ENCODE measurements at places on chromosomes 1 and 21. TPM values are rescaled to one million over a fixed set of nuclear protein-coding genes. Genes with fewer than 3 reads are reported as not detected.

- no peak for DNase-seq
These were observed 1048.0 kb downstream of the PLA2G4A start for GRCh38 chr1:187876775-187877174.

- DNase-seq = no peak
These were observed 182.9 kb downstream of the OMA1 start for GRCh38 chr1:58363585-58363984.

- no peak for DNase-seq
These were observed 75.5 kb downstream of the ASTN1 start for GRCh38 chr1:177088966-177089365.

- DNase-seq = no peak
These were observed 129.8 kb upstream of the PRDX6 start for GRCh38 chr1:173347282-173347818.

- no peak for DNase-seq
These were observed 10.3 kb downstream of the SEMA4A start for GRCh38 chr1:156163712-156164111.

- DNase-seq = no peak
These were observed 15.2 kb downstream of the CDK18 start for GRCh38 chr1:205519541-205520131.

DNA sequence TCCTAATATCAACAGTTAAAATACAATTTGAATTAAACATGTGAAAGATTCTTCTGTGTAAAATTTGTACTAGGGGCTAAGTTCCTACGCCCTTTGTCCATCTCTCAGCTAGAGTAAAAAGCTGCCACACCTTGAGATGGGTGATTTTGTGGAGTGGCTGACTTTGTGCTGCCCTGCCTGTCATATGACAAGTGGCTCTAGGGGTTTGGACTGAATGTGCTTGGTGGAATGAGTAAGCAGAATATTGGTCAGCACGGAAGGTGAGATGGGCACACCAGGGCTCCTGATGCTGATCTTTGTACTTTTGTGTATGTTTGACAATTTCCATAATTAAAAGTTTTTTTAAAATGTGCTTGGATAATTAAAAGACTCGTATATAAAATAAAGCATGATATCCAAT lies 133.6 kb upstream of the SLC45A1 start:
- DNase-seq = no peak

- DNase-seq = no peak
These were observed 51.7 kb downstream of the WLS start for GRCh38 chr1:68180441-68181164.

DNA sequence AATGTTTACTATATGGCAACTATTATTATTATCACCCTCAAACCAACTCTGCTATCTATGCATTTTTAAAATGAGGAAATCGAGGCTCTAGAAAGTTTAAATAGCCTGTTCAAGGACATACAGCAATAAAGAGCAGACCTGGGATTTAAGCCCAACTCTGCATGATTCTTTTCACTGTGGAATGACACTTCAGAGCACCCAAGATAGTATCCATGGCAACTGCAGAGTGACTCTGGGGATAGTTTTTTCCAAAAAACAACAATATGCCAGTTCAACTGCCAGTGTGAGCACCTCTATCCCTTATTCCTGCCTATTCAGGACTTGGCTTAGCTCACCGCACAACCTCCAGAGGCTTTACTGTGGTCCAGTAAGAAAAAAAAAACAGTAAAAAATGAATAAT lies 293.9 kb downstream of the BRINP2 start:
- DNase-seq = no peak

DNA sequence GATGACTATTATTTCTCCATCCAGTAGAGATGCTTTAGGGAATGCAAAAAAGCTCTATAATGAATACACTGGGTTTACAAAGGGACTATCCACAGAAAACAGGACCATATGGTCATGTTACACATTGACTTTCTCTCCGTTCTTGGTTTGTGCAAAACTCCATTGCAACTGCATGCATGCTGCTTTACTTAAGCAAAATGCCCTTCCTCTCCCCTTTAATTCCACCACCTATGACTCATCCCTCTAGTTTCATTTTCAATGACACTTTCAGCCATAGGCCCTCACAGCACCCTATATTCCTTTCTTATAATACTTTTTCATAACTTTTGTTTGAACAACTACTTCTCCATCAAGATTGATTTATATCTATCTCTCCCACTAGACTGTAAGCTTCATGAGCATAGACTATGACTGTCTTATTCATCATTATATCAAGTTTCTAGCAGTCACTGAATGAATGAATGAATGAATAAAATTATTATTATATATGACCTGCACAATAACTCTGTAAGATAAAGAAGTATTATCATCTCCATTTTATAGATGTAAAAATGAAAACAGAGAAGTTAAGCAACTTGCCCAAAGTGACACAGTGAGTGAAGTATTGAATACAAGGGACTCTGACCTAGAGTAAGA lies 248.9 kb downstream of the PLPP3 start:
- peak; percentile 13 for DNase-seq

DNA sequence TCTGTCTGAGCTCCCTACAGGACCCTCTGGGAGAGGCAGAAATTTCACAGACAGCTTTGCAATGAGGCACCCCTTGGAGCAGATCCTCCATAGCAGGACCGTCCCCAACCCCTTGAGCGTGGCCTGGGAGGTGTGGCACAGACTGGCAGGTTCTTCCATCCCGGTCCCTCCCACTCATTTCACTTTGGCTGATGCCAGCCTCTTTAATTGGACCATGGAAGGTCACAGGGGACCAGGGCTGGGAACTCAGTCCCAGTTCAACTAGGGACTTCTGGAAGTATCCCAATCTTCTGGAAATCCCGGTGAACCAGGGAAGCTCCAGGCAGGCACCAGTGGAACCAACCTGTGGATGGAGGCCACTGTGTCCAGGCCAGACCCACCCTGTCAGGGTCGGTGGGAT lies 83.7 kb downstream of the SPSB1 start:
- no peak for DNase-seq

GRCh38 chr1:9324246-9325096 lies 31.8 kb downstream of the SPSB1 start:
- DNase-seq = no peak

- no peak for DNase-seq
These were observed 130.7 kb upstream of the VAMP3 start for GRCh38 chr1:7640350-7640749.

PLA2G2F gene
- total RNA-seq = not detected

ZMYND12 gene
- total RNA-seq = not detected

NBPF3 gene
- 15.4 TPM for total RNA-seq

TTC22 gene
- total RNA-seq = not detected

ATP6V1G3 gene
- 0.89 TPM for total RNA-seq

PRDM16 gene
- not detected for total RNA-seq

SPRR2A gene
- total RNA-seq = not detected

Data from HFFc6 (cell line).